ENCODE measurements at places on chromosomes 3 and 15.

DNA sequence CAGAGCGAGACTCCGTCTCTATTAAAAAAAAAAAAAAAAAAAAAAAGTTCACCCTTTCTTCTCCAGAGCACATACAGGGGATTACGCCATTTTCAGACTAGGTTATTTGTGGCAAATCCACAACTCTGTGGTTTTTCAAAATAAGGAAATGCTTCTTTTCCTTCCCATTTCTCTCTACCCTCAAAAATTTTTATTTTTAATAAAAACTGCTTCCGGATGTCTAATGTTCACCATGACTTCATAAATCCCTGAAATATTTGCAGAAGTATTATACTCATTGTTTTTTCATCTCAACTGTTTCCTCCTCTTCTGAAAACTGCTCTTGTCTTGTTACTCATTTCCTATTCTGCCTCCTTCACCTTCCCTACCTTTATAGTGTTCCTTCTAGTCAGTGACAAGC, 45.0 kb upstream of the SLC12A8 start:
- no peak for DNase-seq

DNA sequence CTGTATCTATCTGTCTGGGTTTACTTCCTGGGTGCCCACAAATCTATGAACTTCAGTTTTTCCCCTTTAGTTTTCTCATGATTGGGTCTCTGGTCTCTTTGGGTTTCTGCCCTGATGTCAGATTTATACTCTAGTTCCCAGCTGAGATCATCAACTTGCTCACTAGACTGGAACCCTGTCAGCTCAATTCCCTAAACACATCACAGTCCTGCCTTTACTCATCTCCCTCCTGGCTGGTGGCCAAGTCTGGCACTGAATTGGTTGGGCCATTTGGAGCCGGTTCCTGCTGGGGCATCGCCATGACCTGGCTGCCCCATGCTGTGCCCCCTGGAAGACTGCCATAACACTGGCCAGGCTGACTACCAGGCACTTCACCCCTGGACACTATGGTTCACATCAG, 345.3 kb downstream of the CHST2 start:
- no peak for DNase-seq

DNA sequence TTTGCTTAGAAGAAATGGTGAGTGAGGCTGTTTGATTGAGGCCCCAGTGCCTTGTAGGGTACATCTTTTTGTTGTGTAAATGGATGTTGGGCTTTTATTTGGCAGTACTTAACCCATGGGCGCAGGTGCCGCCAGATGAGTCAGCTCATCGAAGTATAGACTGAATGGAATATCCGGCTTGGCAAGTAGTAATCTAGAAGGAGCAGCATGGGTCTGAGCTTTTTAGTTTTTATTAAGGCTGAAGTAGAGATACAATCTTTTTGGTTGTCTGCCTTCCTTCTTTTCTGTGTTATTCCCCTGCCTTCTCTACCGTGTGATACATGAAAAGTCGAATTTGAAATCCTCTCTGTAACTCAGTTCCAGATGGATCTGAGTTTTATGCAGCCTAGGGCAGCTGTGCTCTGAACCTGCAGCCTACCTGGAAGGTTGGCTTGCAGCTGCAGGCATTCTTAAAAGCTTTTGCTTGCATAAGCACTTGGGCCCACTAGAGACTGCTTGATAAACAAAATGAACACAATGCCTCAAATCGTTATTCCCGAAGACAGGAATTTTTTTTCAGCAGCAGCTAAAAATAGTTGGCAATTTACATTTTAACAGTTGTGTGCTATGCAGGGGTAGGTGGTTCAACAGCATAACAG, 177.5 kb upstream of the CGNL1 start:
- no peak for DNase-seq

GRCh38 chr15:52083603-52084002, 29.0 kb downstream of the BCL2L10 start:
- DNase-seq: no peak

GRCh38 chr3:128787256-128788253, 61.6 kb downstream of the RAB7A start:
- DNase-seq: no peak

DNA sequence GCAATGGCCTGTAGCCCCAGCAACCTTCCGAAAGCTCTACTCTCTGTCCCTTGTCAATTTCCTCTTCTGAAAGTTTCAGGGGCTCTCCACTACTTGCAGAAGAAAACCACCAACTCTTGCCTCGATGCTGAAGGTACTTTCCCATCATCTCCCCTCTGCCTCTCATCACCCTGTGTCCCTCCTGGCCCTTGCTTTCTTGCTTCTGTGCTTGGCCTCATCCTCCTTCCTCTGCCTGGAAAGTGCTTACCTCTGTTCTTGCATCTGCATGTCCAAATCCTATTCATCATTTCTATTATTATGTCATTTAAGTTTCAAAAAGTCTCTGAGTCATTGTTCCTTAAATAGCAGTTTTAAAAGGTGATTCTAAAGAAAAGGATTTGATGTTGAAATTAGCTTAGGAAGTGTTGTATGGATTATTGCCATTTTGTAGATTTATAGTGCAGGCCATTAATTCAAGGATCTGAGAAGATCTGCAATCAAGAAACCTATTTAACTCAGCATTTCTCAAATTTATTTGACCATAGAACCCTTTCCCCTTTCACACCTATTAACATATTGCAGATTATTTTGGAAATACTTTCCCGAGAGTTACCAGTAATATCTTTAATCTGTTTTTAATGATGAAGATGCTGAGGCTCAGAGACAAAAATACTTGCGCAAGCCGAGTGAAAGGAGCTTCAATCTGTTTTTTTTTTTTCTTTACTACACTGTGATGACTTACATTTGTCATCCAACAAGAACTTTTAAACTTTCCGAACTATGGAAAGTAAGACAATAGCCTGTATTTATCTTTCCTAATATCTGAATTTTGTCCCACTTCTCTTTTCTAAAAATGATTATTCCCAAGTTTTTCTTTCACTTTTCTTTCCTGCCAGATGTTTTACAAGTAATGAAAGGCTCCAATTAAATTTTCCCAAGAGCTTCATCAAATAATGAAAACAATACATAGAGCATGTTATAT, 22.3 kb upstream of the CFAP161 start:
- no peak for DNase-seq

DNA sequence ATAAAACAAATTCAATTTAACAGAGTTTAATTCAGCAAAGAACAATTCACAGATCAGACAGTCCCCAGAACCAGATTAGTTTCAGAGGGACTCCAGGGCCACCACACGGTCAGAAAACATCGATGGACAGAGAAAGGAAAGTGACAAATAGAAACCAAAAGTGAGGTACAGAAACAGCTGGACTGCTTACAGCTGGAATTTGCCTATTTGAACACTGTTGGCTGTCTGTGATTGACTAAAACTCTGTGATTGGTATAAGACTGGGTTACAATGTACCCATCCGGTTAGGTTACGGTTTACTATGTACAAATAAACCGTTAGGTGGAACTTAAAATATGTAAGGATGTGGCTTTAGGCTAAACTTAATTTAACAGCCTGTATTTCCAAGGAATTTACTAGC, 30.3 kb downstream of the MOBP start:
- no peak for DNase-seq

- DNase-seq: no peak
These were observed 246.0 kb downstream of the KBTBD8 start for GRCh38 chr3:67244130-67244529.

GRCh38 chr3:14200276-14200675, 21.7 kb downstream of the LSM3 start:
- no peak for DNase-seq

DNA sequence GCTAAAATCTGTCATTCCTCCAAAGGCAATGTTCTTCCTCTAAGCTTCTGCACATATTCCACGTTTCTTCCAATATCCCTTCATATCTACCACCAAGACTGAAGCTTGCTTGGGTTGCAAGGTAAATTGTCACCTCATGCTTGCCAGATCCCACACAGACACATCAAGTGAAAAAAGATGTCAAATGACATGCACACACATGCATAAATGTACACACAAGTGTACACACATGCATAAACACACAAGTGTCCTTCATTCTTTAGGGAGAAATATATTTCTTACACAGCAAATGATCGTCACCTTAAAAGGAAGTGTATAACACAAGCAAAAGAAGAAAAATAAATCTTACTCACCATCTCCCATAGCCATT, 59.4 kb downstream of the CLASP2 start:
- no peak for DNase-seq

- no peak for DNase-seq
These were observed 778.0 kb downstream of the AGBL1 start for GRCh38 chr15:86857701-86858100.

DNA sequence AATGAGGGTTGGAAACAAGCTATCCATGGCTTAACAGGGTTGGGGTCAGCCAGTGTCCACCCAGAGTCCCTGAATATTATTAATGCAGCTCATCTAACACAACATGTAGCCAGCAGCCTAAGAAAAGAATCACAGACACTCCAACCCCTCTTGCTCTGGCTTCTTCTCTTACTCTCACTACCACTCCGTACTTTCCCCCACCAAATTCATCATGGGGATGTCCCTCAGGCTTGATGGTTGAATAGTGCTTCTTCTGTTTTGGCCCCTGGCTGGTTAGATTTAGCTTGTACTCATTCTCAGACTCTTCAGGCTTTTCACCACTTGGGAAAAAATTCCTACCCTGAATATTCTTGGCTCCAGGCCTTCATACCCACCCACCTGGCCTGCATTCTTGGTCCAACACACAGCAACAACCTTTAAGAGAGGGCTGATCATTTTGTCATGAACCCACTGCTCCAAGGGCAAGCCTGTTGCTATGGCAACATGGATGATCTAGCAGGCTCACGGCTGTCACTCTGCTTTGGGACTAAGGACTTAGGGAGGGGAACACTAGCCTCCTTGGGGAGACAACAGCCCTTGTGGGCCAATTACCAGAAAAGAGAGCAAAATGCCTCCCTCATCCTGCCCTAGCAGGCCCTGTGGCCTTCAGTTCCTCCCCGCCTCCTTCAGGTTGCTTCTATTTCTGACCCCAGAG, 9.4 kb upstream of the MED12L start:
- no peak for DNase-seq

GRCh38 chr15:69225355-69226022, 65.1 kb downstream of the GLCE start:
- no peak for DNase-seq

DNA sequence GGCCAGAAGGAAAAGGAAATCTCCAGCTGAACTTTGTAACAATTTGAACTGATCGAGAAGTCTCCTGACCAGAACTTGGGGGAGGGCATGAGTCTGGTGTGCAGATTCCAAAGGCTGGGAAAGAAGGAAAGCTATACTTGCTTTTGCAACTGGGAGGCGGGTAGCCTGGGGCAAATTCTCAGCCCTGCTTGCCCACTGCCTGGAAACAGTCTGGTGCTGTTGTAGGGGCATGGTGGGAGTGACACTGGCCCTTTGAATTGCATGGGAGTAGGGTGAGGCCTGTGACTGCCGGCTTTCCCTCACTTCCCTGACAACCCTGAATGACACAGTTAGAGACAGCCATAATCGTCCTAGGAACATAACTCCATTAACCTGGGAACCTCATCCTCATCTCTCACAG, 114.0 kb upstream of the POU1F1 start:
- DNase-seq: no peak

GRCh38 chr3:15312550-15312949, 19.8 kb downstream of the SH3BP5 start:
- no peak for DNase-seq

DNA sequence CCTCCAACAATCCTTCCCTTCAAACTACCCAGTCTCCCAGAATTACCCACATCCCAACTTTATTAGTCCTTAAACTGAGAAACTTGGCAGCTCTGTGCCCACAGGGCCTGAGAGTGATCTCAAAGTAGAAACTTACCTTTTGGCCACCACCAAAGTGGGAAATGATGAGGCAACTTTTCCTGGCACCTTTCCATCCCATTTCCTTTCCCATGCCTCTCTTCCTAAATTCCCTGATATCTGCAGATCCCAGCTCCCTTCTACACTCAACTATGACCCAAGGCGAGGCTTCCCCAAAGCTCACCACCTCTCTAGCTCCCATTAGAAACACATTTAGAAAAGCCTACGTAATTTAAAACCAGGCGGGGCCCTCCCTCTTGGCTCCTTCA, 271.9 kb downstream of the FOXP1 start:
- no peak for DNase-seq

GRCh38 chr15:70087708-70088352, 9.9 kb downstream of the TLE3 start:
- no peak for DNase-seq

DNA sequence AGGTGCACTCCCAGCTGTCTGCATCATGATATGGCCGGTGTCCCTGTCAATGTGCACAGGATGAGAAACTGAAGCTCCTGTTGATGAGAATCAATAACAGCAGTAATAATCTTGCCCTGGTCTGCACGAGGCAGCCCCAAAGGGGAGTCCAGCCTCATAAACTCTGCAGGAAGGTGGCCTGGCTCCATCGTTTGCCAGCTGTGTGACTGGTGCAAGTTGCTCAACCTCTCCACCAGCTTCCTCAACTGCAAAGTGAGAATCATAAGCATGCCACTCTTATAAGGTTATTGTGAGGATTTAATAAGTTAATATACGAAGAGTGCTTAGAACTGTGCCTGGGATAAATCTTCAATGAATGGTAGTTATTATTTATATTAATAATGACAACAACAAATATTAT, 203.4 kb upstream of the HES1 start:
- DNase-seq: no peak

GRCh38 chr3:4029135-4029534, 229.9 kb downstream of the LRRN1 start:
- DNase-seq: no peak

- no peak for DNase-seq
These were observed 16.5 kb downstream of the THBS1 start for GRCh38 chr15:39597336-39597735.

GRCh38 chr3:196554205-196554604, 14.1 kb downstream of the WDR53 start:
- no peak for DNase-seq

DNA sequence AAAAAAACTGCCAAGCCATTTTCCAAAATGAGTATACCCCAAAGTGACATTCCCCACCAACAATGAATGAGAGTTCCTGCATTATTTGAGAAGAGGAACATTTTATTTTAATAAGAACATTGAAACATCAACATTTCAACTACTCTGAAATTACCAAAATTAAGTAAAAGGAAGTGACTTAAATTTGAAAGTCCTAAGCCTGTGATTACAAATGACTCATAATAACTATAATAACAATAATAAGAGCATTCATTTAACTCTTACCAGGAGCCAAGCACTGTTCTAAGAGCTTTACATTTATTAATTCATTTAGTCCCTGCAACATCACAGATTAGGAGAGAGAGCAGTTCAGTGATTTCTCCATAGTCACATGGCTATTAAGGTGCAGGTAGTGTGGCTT, 32.4 kb downstream of the LRRC28 start:
- no peak for DNase-seq

GRCh38 chr3:63613561-63613960, 38.9 kb upstream of the SNTN start:
- no peak for DNase-seq

GRCh38 chr15:20295238-20295811, 246.3 kb downstream of the GOLGA6L6 start:
- DNase-seq: no peak
